ENCODE measurements at places on chromosomes 16 and 17.

GRCh38 chr17:3626831-3627768 lies 8.9 kb downstream of the SHPK start:
- no peak overlapping the region for H3K4me3 ChIP-seq
- no peaks in the 10 kb centered on the region for H3K27me3 ChIP-seq
- ATAC-seq: no peak
- peaks cover 94% of the 10 kb centered on the region for H3K36me3 ChIP-seq

DNA sequence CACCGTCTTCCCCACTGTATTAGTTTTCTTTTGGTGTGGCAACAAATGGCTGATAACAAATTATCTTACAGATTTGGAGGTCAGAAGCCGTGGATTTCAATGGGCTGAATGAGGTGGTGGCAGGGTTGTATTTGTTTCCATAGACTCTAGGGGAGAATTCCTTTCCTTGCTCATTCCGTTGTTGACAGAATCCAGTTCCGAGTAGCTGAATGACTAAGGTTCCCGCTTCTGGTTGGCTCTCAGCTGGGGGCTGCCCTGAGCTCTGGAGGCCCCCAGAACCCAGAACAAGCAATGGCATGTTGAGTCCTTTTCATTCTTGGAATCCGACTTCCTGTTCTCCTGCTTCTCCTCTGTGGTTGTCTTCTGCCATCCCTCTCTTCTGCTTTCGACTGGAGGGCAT lies 280.4 kb downstream of the SNX29 start:
- no peaks in the 10 kb centered on the region for H3K36me3 ChIP-seq
- H3K27ac ChIP-seq: no peak overlapping the region
- no peaks in the 10 kb centered on the region for H3K27me3 ChIP-seq
- H3K4me1 ChIP-seq: no peaks in the 10 kb centered on the region

DNA sequence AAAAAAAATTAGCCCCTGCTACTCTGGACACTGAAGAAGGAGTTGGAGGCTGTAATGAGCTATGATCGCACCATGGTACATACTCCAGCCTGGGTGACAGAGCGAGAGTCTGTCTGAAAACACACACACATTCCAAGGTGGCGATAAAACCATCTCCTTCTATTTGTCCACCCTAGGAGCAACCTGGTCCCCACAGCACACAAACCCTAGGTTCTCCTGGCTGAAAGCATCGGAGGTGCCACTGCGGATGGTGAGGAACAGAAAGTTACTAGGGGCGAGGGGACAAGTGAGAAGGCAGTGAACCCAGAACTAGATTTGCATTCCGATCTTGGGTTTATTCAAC lies 1.4 kb upstream of the ECI1 start:
- no peak for ATAC-seq
- H3K27ac ChIP-seq: no peak overlapping the region
- H3K4me3 ChIP-seq: no peak overlapping the region

DNA sequence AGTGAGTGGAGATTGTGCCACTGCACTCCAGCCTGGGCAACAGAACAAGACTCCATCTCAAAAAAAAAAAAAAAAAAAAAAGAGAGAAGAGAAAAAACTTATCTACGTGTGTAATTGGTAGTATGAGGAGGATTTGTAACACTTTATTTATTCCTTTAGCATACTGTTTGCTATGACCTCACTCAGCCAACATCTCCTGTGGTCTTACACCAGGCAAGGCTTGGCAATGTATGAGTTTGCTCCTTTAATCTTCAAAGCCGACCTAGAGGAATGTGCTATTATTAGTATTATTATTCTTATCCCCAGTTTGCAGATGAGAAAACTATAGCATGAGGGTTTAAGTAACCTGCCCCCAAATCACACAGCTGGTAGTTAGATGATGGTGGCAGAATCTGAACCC lies 35.8 kb upstream of the HAPSTR1 start:
- no peak overlapping the region for H3K4me3 ChIP-seq
- H3K36me3 ChIP-seq: no peaks in the 10 kb centered on the region
- ATAC-seq: no peak
- no peak overlapping the region for H3K27ac ChIP-seq

DNA sequence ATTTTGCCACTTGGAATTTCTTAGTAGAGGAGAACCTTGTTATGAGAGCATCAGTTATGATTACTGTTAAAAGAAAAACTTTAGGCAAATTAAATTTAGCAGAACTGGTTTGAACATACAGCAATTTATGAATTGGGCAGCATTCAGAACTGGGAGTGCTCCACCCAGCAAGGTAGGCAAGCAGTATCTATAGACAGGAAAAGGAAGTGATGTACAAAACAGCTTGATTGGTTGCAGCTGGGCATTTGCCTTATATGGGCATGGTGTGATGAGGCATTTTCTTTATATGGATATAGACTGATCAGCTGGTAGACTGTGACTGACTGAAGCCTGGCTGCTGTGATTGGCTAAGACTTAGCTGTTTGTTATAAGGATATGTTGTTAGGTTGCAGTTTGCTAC lies 17.6 kb upstream of the CYLD start:
- no peaks in the 10 kb centered on the region for H3K27me3 ChIP-seq
- H3K36me3 ChIP-seq: no peaks in the 10 kb centered on the region
- H3K4me3 ChIP-seq: no peak overlapping the region

DNA sequence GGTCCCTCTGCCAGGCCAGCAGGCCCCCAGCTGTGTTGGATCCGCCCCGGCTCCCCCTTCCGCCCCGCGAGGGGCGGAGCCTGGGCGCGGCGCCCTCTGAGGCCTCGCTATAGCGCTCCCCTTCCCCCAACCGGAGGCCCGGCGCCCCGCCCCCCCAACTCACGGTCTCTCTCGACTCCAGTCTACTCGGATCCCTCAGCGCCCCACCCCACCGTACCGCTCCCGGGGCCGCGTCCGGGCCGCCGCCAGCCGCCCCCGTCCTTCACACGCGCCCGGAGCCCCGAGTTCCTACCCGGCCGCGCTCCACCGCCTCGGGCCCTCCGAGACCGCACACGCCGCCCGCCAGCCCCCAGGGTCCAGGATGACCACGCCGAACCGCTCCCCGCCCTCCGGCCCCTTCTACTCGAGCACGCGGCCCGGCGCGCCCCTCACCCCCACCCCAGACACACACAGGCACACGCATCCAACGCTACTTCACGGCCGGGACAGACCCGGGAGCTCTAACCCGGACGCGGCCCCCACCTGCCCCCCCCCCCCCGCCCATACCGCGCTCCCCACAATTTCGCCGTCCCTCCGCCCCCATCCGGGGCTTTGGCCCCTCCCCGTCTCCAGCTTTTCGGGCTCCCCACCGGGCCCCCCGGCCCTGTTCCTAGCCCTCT lies 1.4 kb downstream of the PHF23 start:
- peaks cover 8% of the 10 kb centered on the region for H3K4me1 ChIP-seq
- peak; percentile 6 for ATAC-seq
- peaks cover 33% of the 10 kb centered on the region for H3K36me3 ChIP-seq
- no peaks in the 10 kb centered on the region for H3K27me3 ChIP-seq

- no peaks in the 10 kb centered on the region for H3K27me3 ChIP-seq
- H3K4me3 ChIP-seq: no peak overlapping the region
- H3K4me1 ChIP-seq: peaks cover 26% of the 10 kb centered on the region
- ATAC-seq: peak; percentile 95
- peak overlapping the region; percentile 83 for H3K27ac ChIP-seq
- no peaks in the 10 kb centered on the region for H3K36me3 ChIP-seq
These were observed 38.5 kb upstream of the MYOCD start for GRCh38 chr17:12627177-12627629.

DNA sequence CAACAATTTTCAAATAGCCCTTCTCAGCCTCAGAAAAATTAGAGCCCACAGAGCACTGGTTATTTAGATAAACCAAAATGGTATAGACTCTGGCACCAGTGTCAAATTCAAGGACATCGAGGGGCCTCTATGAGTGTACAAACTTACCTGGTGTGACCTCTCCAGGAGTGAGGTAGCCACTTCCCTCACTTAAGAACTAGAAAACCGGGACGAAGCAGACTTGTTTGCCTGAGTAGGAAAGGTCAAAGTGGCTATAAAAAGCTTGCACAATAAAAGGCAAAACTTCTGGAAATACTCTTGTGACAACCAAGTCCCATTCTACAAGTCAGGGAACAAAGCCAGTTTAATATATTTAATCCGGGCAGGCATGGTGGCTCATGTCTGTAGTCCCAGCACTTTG lies 39.2 kb upstream of the PRSS54 start:
- peaks cover 10% of the 10 kb centered on the region for H3K27me3 ChIP-seq
- no peaks in the 10 kb centered on the region for H3K36me3 ChIP-seq
- no peaks in the 10 kb centered on the region for H3K4me1 ChIP-seq
- no peak overlapping the region for H3K27ac ChIP-seq

GRCh38 chr17:19771971-19772630 lies 24.0 kb upstream of the ALDH3A1 start:
- no peaks in the 10 kb centered on the region for H3K36me3 ChIP-seq
- no peak for ATAC-seq
- H3K27ac ChIP-seq: no peak overlapping the region
- H3K4me3 ChIP-seq: no peak overlapping the region

- H3K27me3 ChIP-seq: peaks cover 16% of the 10 kb centered on the region
- peaks cover 11% of the 10 kb centered on the region for H3K4me1 ChIP-seq
- H3K4me3 ChIP-seq: no peak overlapping the region
- no peaks in the 10 kb centered on the region for H3K36me3 ChIP-seq
These were observed 60.7 kb downstream of the IRF8 start for GRCh38 chr16:85959686-85960085.

- H3K4me1 ChIP-seq: no peaks in the 10 kb centered on the region
- H3K27me3 ChIP-seq: peaks cover 12% of the 10 kb centered on the region
These were observed 74.6 kb downstream of the SYCE1L start for GRCh38 chr16:77273815-77274214.

All from gastroesophageal sphincter (tissue), 4 donors.